GM10248 (cell line): ENCODE measurements at places on chromosomes 1 and 21.

DNA sequence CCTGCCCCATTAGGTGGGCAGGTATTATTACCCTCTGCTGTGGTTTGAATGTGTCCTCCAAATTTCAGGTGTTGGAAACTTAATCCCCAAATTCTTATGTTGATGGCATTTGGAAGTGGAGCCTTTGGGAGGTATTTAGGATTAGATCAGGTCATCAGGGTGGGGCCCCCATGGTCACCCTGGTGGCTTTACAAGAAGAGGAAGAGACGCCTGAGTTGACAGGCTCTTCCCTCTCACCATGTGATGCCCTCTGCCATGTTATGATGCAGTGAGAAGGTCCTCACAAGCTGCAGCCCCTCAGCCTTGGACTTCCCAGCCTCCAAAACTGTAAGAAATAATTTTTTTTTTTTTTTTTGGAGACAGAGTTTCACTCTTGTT lies 8.8 kb upstream of the THEMIS2 start:
- DNase-seq, result no peak

GRCh38 chr1:230310381-230311163 lies 115.6 kb downstream of the PGBD5 start:
- DNase-seq, result peak; percentile 82

GRCh38 chr1:36322041-36322785 lies 1.2 kb downstream of the EVA1B start:
- DNase-seq, result no peak

DNA sequence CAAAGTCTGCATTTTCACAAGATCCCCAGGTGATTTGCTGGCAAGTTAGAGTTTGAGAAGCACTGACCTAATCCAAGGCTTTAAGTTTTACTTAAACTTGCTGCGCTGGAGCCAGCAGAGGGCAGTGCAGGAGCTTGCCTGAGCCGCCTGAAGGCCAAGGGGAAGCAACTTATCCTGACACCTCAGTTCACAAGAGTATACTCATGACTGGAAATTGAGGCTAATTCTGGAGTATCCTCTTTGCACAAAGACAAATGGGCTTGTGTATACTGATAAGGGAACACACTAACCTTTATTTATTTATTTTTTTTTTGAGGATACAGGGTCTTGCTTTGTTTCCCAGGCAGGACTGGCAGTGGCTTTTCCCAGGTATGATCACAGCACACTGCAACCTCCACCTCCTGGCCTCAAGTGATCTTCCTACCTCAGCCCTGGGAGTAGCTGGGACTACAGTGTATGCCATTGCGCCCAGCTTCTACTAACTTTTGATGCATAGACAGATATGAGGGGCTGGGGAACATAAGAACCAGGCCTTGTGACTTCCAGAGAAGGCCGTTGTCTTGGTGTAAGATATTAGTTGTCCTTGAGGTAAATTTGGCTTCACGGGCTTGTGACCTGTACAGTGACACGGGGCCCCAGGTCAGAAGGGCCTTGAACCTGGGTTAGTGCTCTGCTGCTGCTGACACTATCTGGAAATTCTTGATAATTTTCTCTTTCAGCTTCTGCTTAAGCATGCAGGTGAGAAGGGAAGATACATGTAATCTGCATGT lies 29.0 kb upstream of the SLAMF1 start:
- DNase-seq, result peak; percentile 67

GRCh38 chr1:30038134-30039025 lies 685.0 kb downstream of the MATN1 start:
- DNase-seq, result no peak

DNA sequence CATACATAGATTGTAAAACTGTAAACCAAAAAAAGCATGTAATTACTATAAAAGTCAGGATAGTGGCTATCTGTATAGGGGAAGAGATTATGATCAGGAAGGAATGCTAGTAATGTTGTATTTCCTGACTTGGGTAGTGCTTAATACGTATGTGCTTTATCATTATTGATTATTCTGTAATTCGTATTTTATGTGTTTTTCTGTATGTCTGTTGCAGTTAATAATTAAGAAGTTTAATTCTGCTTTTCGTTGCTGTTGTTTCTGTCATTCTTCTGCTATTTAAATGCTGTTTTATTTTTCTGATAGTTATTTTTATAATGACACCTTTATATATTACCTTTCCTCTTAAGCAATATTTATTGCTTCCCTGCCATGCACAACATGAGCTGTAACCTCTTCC lies 29.3 kb upstream of the TRIM33 start:
- no peak for DNase-seq

DNA sequence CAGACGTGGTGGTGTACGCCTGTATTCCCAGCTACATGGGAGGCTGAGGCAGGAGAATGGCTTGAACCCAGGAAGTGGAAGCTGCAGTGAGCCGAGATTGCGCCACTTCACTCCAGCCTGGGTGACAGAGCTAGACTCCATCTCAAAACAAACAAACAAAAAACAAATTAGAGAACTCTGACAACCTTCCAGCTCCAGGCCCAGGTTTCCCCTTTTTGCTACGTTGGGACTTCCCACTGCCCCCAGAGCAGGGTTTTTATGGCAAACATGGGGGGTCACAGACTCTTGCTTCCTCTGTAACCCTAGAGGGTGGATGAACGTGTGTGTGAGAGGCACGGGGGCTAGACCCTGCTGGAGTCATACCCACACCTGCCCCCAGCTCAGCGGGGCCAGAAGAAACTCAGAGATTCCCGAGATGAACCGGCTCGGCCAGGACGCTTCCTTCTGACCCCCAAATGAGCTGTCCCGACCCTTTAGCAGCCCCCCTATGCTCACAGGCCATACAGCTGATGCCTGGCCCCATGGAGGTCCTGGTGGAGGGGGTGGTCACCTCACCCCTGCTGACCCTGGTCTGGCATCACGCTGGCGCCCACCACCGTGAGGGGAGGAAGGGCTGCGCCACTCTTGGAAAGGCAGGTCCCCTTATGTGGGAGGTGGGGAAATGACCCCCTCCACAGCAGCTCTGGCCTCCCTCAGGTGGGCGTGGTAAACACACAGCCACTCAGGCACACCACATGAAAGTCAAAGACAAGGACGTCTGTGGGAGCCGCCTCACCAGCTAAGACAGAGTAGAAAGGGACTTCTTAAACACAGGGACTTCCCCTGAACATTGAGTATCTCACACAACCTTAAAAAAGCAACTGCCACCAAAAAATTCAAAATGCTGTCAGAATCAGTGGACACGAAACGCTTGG lies 7.1 kb downstream of the GPR157 start:
- DNase-seq, result peak; percentile 78

- peak; percentile 26 for DNase-seq
Measured at GRCh38 chr1:8396786-8397406, 79.0 kb downstream of the SLC45A1 start.

GRCh38 chr1:41608211-41608610 lies 123.7 kb upstream of the EDN2 start:
- no peak for DNase-seq

DNA sequence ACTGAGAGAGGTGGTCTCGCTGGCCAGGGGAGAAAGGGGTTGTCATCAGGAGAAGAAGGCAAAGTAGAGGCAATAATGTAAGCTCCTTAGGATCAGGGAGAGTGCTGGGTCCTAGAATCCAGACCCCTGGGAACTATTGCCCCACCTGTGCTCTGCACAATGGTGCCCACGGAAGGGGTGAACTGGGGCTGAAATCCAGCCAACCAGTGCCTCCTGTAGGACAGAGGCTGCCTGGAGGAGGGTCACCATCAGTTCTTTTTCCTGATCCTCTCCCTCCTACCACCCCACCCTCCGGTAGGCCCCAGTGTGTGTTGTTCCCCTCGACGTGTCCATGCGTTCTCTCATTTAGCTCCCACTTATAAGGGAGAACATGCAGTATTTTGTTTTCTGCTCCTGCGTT lies 52.9 kb upstream of the ATP2B4 start:
- DNase-seq, result no peak

- DNase-seq, result no peak
Measured at GRCh38 chr1:107804134-107804533, 160.8 kb downstream of the VAV3 start.

DNA sequence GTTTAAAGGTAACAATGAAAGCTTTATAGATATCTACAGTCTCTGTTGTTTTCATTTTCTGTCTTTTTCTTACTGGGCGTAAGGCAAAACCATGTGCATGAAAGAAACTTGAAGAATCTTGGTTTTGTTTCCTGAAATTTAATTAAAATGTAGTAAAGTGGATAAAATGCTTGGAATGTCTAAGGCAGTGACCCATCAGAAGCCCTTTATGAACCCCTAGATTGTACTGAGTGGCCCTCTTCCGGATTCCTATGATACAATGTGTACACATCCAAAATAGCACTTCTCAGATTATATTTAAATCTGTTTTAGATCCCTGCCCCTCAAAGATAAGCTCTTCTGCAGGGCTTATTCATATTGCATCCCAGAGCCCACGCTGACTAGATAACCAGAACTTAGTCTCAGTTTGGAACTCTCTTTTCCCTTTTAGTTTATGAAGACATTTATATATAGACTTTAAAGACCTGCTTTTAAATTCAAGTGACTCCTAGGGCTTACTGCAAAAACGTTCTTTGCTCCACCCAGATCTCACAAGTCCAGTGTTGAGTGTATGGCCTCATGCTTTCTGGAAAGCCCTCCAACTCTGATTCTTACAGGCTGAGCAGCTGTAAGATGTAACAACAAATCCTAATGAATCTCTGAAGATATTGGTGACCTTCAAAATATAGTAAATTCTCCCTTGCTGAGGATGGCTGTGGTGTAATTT lies 142.9 kb downstream of the LRRC7 start:
- DNase-seq, result no peak

GRCh38 chr1:6692956-6693355 lies 8.7 kb downstream of the DNAJC11 start:
- no peak for DNase-seq

GRCh38 chr1:91736715-91737615 lies 149.0 kb downstream of the TGFBR3 start:
- DNase-seq, result no peak

GRCh38 chr1:108897865-108898720 lies 21.3 kb downstream of the GPSM2 start:
- peak; percentile 44 for DNase-seq

DNA sequence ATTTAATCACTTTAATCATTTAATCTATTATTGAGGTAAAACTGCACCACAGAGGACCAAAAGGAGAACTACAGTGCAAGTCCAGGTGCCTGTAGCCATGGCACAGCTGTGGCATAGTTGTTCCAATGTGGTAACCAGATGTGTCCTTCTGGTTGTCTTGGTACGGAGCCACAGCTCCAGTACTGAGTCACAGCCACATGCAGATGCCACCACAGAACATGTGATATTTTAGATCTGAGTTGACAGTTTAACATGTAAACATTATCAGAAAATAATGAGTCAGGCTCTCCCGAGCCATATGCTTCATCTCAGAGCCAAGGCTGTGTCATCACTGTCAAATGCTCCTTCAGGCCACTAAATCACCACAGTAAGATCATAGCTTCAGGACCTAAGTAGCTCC lies 56.4 kb upstream of the RGS7 start:
- DNase-seq, result no peak

GRCh38 chr1:111148376-111148881 lies 8.4 kb downstream of the CEPT1 start:
- no peak for DNase-seq

DNA sequence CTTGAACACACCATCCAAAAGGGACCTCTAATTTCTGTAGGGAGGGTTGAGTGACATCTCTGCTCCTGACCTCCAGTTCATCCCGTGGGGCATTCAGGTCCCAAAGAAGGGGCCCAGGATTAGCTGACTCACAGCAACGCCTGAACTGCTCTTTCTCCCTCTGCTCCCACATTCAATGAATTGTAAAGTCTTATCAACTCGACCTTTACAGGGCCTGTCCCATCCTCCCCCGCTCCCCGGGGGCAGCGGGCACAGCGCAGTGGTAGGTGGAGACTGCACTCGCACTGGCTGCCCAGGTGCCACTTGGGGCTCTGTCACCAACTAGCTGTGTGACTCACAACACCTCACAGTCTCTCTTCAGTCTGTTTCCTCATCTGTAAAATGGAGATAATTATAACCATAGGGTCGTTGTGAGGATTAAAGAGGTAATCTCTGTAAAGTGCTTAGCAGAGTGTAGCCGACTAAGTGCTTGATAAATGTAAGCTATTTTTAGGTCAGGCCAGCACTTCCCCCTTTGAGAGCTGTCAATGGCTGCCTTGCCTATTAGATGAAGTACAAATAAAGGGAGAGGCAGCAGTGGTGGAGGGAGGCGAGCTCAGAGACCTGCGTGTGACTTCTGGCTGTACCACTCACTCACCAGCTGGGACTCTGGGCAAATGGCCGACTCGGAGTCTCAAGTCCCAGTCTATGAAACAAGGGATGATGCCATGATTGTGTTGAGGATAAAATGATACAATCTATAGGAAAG lies 637 bp upstream of the MYBPHL start:
- no peak for DNase-seq

GRCh38 chr1:105359457-105359856 lies 1609.8 kb downstream of the AMY1C start:
- DNase-seq, result no peak

DNA sequence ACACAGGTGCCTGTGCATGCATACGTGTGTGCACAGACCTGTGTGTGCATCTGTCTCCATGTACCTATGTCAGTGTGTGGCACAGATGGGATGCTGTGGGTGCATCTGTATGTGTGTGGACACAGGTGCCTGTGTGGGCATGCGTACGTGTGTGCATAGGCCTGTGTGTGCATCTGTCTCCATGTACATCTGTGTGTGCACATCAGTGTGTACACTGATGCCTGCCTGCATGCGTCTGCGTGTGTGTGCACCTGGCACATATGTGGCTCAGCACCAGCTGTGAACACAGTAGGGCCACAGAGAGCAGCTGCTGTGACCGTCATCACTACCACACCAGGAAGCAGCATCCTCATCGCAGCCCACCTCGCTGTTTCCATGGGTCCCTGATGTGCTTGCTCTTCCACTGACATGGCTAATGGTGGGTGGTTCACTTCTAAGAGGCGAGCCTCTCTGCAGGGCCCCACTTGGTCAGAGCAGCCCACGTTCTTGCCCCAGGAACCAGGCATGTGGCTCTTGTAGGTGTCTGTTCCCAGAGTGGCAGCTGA lies 9.6 kb upstream of the SPATC1L start:
- DNase-seq, result no peak

DNA sequence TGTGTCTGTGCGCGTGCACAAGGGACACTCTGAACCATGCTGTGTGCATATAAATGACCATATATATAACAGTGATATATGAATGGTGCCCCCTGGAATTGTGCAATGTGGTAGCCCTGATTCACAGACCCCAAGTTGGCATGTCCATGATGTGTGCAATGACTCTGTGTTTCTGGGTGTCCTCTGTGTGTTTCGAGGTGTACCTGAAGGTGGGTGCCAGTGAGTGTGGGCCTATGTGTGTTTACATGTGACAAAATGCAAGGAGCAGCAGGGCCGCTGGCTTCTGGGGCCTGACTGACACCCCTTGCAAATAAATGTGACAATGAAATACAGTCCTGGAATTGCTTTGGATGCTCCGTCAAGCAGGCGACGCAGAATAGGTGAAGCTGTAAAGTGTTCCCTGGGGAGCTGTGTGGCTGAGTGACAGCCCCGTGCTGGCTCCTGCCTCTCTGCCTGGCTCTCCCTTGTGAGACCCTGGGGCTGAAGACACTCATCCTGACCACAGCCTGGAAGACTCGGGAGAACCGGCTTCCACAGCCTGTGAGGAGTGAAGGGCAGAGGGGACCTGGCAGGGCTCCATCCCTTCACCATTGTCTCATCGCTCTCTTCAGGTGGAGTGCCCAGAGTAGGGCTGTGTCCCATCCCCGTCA lies 38.2 kb upstream of the CSF3R start:
- no peak for DNase-seq
